RKO (cell line): ENCODE measurements at places on chromosomes 5 and 9.

DNA sequence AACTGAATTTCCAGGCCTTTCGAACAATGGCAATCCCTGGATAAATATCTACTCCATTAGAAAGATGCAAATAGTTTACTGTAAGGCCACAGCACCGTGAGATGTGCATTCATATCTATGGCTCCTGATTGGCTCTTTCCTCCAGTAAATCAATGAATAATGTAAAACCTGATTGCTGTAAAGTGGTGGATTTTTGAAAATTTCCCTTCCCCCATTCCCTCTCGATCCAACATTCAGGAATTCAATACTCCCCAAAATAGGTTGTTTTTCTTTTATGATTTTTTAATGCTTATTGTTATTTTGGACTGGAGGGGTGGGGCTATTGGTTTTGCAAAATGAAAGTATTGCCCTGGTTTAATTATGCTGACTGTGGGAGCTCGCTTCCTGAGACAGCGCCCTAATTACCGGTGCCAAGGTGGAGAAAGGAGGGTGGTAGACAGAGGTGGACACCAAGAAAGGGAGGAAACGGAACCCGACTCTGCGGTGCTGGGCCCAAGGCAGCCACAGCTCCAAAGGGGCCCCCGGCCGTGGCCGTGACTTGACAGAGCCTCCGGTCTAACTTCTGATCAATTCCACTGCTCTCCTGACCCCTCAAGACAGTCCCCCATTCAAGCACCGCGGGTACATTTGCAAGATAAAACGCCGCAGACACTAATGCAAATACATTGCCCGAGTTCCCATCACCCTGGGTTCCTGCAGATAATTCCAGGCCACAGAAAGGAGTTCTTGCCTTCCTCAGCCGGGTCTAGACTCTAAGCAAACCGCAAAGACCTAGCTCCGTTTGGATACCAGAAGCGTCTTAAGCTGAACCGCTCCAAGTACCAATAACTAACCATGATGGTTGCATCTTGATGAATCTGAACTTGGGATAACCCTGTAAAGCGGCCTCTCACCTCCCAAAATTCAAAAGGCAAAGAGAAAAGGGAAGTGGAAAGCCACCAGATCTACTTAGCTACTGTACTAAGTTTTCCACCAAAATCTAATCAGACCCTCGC lies 211.2 kb downstream of the MEF2C start:
- no peak for DNase-seq

- no peak for DNase-seq
Observed at GRCh38 chr9:97365634-97366033, 46.3 kb upstream of the TDRD7 start.

GRCh38 chr5:141605523-141606277 lies 13.1 kb downstream of the DIAPH1 start:
- no peak for DNase-seq

DNA sequence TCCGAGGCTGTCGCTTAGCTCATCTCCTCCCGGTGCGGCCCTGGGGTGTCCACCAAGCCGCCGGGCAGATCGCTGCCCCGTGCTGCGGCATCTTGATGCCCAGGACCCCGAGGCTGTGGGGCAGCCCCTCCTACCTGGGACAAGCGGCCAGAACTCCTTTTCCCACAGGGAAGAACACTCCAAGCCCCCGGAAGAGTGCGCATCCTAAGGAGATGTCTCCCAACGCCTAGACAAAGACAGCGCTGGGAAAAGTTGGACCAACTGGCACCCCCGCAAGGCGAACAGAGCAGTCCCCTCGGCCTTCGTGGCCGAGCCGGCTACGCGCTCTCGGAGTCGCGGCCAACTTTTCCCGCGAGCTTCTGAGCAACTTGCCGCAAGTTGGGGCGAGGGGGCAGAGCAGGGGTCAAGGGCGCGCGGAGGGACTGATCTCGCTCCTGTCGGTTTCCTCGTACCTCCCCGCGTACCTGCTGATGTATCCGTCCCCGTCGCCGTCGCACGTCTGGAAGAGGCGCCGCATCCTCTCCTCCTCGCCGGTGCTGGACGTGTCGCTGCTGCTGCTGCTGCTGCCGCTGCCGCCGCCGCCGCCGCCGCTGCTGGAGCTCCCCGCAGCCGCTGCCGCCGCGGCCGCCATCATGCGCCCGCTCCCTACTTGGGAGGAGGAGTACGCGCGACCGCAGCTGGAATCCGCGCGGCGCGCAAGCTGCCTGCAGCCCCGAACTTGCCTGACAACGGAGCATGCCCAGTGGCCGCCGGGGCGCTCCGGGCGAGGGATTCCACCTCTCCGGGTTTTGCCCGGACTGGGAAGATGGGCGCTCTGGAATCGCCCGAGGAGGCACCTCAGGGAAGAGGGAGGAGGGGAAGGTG lies at the start of gene MCC:
TSS of gene MCC (minus strand) at position 673 of the 864 bp plus-strand sequence.
- DNase-seq, result no peak

DNA sequence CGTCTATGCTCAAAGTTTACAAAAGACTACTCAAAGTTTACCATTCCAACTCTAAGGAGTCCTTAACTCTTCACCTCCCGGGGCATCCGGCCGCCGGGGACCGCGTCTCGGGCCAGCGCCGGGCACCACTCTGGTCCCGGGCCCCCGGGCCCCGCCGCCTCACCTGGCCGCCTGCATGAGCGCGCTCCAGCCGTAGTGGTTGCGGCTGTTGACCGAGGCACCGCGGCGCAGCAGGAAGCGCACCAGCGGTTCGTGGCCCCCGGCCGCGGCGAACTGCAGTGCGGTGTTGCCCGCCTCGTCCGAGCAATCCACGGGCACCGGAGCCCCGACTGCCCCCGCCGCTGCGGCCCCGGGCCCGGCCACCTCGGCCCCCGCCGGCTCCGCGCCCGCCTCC lies 388 bp downstream of the ANKS6 start:
- no peak for DNase-seq

DNA sequence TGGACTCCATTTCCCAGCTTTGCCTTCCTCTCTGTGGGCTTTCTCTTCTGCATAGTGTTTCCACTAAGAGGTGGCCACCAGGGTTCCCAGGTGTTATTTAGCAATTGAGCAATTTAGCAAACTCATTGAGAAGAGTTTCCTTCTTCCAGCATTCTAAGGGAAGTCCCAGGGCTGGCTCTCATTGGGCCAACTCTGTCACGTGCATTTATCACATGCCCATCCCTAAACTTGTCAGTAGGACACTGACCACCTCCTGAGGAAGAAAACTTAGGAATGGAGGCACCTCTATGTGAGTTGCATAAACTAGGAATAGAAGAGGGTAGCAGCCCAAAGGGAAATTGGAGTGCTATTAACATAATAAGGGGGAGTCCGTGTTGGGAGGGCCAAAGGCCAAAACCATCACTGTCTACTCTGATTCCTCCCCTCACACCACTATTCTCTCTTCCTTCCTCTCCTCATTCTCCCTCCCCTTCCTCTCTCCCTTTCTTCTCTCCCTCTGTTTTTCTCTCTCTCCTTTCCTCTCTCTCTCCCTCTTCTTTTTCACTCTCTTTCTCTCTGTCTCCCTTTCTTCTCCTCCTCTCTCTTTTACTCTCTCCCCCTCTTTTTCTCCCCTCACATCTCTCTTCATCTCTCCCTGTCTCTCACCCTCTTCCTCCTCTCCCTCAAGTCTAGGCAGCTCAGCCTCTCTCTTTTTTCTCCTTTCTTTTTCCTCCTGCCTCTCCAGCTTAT lies 213.4 kb downstream of the PALM2AKAP2 start:
- no peak for DNase-seq

GRCh38 chr9:136541709-136542108 lies 4.1 kb downstream of the NOTCH1 start:
- no peak for DNase-seq

DNA sequence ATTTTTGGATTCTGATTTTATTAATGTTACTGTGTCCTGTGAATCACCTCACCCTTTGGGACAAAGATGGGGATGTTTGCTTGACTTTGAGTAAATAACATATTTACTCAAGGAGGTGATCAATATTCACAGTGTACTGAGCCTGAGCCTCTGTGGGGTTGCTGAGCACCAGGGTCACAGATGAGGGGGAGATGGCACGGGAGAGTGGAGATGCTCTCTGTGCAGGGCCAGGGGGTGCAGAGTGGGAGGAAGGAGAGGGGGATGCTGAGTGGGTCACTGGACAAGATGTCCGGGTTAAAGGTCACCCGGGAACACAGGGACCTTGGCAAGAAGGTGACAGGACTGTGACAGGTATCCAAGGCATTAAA lies 4.0 kb downstream of the SQSTM1 start:
- DNase-seq, result no peak

DNA sequence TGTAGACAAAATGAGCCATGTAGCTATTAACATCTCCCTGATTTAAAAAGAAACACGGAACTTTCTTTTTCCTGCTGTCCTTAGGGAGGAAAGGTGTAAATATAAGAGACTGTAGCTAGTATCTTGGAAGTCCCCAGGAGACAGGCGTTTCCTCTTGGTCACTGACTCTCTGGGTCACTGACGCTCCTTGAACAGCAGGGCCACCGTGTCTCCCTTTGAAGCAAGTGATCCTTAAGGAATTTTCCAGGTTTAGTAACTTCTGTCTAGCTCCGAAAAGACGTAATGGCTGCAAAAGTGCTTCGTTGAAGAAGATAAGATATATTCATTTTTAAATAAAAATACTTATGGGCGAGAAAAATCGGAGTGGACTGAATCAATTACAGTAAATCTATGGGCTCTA lies 745 bp upstream of the CLTA start:
- DNase-seq, result peak; percentile 37

DNA sequence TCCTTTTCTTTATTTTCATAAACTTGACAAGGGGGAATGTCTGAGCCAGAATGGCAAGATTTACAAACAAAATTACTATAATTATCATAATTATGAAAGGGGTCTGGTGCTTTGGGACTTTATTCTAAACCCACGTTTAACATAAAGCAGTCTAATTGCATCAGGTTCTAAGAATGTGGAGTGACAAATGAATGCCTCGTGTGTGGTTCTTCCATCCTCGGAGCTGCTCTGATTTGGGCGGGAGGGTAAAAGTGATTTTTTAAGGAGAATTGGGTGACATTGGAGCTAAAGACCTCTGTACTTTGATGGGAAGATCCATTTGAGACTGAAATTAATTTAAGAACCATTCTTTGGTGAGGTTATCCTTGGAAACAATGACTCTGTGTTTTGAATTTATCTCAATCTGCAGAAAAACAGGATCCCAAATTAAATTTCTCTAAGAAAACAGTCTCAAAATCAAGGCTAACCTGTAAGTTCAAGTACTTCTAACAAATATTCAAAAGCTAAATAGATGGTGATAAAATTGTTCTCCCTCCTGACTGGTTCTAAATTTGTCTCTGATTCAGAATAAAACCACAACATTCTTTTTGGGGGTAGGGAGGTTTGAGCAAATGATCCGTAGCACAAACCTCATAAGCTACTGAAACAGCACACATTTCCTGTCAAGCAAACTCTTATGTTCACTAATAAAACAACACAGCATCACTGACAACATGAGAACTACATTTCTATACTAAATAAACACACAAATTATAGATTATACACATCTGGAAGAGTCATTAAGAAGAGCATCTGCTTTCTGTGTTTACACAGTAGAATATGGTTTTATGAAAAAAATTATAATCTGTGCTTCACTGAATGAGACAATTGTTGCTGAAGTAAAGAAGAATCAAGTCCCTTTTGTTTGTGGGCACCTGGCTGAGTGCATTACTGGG lies 85.5 kb downstream of the DCP2 start:
- DNase-seq, result no peak

DNA sequence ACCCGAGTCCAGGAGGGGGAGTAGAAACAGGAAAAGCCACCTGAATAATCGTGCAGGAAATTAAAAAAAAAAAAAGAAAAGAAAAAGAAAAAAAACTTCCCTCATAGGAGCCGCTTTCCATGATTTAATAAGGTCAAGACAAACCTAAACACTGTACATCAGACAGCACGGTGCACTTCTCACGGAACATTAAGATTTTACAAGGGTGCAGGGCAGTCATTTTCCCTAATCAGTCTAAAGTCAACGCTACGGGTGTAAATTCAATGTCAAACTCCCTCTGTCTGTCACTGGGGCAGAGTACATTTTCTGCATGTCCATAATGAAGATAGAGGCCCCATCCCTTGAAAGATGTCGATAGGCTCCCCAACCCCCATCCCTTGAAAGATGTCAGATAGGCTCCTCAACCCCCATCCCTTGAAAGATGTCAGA lies 139.7 kb downstream of the TSSK1B start:
- DNase-seq, result no peak

DNA sequence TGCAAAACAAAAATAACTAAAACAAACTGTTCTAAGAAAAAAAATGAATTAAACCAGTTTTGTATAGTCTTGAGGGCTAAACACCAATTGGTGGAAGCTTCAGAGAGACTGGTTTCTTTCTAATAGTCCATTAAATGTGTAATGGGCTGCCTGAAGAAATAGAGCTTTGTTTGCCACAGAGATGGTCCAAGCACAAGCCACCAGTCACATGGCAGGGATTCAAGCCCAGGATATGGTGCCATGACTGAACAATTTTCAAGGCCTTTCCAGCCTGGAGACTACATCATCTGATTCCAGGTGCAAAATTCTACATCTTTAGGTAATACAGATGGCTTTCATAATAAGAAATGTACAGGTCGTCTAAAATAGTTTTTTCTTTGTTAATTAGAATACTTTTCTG lies 355.3 kb downstream of the NR2F1-AS1 start:
- DNase-seq, result no peak

GRCh38 chr9:98010445-98010844 lies 27.3 kb downstream of the ANP32B start:
- peak; percentile 89 for DNase-seq

- DNase-seq, result no peak
Observed at GRCh38 chr9:76602199-76602598, 143.2 kb downstream of the GCNT1 start.

DNA sequence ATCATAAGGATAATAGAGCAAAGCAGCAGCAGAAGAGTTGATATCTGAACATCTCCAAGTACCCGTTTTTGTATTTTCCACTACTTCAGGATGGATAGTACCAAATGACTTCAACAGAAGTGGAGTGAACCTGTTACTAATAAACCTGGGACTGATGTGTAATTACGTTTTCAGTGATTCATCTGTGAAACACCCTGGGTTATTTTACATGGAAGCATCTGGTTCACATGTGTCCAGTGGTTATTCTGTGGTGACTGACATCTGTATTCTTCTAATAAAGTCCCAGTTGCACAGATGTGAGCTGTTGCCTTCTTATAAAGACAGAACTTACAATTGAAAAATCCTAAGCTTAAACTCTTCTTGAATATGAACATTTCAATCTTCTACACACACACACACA lies 139.7 kb upstream of the VCAN start:
- DNase-seq, result peak; percentile 13

GRCh38 chr5:11579351-11579750 lies 324.9 kb downstream of the CTNND2 start:
- no peak for DNase-seq

- no peak for DNase-seq
Observed at GRCh38 chr9:98607152-98607551, 101.6 kb downstream of the GABBR2 start.

GRCh38 chr5:14685757-14686156 lies 21.2 kb downstream of the OTULIN start:
- peak; percentile 72 for DNase-seq

- peak; percentile 21 for DNase-seq
Observed at GRCh38 chr9:6076851-6077250, 61.4 kb upstream of the RANBP6 start.
